Progenitor cell of endocrine pancreas (in vitro differentiated cells): ENCODE measurements at places on chromosomes 5 and 9. TPM values are rescaled to one million over a fixed set of nuclear protein-coding genes. Genes with fewer than 3 reads are reported as not detected.

CORO2A gene
- 6.0 and 7.0 TPM in 2 replicates for total RNA-seq

GLRX gene
- 11.6 and 12.7 TPM in 2 replicates for total RNA-seq

DNA sequence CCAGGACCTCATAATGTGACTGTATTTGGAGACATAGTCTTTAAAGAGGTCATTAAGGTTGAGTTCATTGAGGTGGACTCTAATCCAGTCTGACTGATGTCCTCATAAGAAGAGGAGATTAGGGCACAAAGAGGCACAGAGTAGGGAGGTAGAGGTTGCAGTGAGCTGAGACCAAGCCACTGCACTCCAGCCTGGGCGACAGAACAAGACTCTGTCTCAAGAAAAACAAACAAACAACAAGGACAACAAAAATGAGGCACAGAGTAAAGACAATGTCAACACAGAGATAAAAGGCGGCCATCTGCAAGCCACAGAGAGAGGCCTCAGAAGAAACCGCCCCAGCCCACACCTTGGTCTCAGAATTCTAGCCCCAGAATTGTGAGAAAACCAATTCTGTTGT lies 17.0 kb upstream of the TDRD7 start:
- DNase-seq = no peak

GRCh38 chr5:6823996-6824395 lies 110.8 kb downstream of the TENT4A start:
- DNase-seq = no peak

- no peak for DNase-seq
Observed at GRCh38 chr9:97808415-97808814, 44.6 kb upstream of the FOXE1 start.

SLCO6A1 gene
- 2.0 and 4.9 TPM in 2 replicates for total RNA-seq
